GOT3 (cell line): ENCODE measurements at places on chromosomes 16 and 17.

GRCh38 chr17:4035081-4035680, 70.9 kb upstream of the ATP2A3 start:
- no peak for DNase-seq

DNA sequence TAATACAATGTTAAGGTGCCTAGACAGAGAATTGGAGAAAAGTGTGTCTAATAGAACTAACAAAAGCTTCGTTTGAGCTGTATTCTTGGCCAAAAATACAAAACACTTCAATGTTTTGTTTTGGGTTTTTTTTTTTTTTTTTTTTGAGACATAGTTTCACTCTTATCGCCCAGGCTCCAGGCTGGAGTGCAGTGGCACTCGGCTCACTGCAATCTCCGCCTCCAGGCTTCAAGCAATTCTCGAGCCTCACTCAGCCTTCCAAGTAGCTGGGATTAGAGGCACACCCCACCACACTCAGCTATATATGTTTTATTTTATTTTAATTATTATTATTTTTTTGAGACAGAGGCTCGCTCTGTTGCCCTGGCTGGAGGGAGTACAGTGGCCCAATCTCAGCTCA, 38.3 kb upstream of the CARMIL2 start:
- DNase-seq: no peak

- no peak for DNase-seq
Observed at GRCh38 chr17:72826602-72827001, 265.9 kb downstream of the SLC39A11 start.

DNA sequence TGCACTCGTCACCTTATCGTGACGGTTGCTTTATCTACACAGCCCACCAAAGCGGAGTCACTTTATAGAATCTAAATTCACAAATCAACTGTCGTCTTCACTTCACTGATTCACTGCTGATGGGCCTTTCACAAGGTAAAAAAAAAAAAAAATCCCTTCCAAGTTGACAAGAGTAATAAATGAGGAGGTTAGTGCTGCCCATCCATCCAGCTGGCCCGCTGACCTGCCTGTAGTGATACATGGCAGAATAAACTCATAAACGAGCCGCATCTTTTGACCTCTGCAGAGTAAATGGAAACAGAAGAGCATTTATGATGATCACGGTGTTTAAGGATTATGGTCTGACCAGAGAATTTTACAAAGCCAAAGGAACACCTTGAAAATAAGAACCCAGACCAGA, 227.3 kb upstream of the IRX5 start:
- no peak for DNase-seq

GRCh38 chr16:57349212-57350031, 9.2 kb upstream of the CCL22 start:
- DNase-seq: no peak

DNA sequence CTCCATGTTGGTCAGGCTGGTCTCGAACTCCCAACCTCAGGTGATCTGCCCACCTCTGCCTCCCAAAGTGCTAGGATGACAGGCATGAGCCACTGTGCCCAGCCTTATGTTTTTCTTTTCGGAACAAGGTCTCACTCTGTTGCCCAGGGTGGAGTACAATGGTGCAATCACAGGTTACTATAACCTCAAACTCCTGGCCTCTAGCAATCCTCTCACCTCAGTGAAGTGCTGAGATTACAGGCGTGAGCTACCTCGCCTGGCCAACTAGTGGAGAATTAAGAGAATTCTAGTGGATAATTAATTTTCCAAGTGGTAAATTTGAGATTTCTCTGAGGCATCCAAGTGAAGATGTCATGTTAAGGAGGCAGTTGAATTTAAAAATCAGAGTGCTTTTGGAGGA, 2.9 kb upstream of the FBXO47 start:
- no peak for DNase-seq

- no peak for DNase-seq
Observed at GRCh38 chr16:78325468-78326352, 226.3 kb downstream of the WWOX start.

- DNase-seq: no peak
Observed at GRCh38 chr17:9792181-9792840, 919 bp upstream of the DHRS7C start.

GRCh38 chr16:65622151-65622550, 500.3 kb upstream of the CDH11 start:
- DNase-seq: no peak

DNA sequence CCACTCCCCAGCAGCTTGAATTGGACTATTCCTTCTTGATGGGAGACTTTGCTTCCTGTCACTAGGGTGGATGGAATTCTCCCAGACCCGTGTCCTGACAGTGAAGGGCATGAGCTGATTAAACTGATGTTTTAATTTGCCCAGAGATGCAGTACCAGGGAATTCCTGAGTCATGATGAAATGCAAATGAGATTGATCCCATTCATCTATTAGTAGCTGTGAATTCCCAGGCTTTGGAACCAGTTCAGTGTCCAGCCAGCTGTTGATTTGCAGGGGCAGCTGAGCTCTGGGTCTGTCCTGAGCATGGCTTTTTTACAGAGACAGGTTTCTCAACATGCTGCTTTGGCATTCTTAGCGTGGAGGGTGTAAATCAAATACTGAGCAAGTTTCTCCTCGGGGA, 157.9 kb downstream of the PITPNC1 start:
- DNase-seq: no peak

- DNase-seq: no peak
Observed at GRCh38 chr16:10880594-10881452, 3.8 kb downstream of the CIITA start.

GRCh38 chr17:72334205-72334604, 213.4 kb downstream of the SOX9 start:
- no peak for DNase-seq

DNA sequence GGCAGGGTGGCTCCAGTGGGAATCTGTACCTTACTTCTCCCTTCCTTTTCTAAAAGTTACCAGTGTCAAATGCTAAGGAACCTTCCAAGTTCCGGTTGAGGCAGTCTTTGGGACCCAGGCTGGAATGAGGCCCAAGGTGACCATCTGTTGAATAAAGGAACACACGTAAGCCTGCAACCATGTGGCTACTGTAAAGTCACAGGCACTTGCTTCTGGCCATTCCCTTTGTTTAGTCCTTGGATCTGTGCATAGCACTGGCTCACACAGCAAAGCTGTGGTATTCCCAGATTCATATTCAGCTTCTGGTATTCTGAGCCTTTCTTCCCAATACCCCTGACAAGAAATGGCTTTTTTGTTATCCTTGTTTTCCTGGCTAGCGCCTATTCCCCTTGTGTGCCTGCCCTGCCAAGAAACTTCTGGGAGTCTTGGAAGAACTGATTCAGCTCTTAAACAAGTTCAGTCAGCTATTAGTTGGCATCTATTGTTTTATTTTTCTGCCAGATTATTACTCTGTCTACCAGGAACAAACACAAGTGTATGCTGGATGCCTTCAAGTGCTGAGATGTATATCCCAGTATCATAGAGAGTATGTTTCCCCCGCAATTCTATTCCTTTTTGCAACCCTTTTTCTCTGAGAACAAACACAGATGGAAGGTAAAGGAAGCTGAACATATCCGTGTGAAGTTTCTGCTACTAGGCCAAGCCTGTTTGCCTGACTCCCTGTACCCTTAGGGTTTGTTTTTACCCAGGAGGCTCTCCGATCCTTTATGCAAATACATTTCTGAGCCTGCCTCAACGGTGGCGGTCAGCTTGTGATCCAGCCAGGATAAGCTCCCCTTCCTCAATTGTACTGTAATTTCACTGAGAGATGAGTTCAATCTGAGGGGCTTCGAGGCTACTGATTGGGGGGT, 13.2 kb downstream of the TMEM238L start:
- no peak for DNase-seq

GRCh38 chr17:34173241-34173640, 81.8 kb upstream of the CCL2 start:
- no peak for DNase-seq

- DNase-seq: no peak
Observed at GRCh38 chr17:55263569-55264277, 1.0 kb upstream of the HLF start.

GRCh38 chr16:26712876-26713275, 353.9 kb upstream of the C16orf82 start:
- DNase-seq: no peak

GRCh38 chr16:19700319-19700781, 17.7 kb downstream of the KNOP1 start:
- DNase-seq: no peak

- DNase-seq: no peak
Observed at GRCh38 chr17:34393401-34393800, 30.4 kb upstream of the CCL1 start.

GRCh38 chr16:17171250-17172143, 299.3 kb downstream of the XYLT1 start:
- DNase-seq: no peak

GRCh38 chr17:64335486-64335885, 55.2 kb downstream of the PECAM1 start:
- DNase-seq: no peak

DNA sequence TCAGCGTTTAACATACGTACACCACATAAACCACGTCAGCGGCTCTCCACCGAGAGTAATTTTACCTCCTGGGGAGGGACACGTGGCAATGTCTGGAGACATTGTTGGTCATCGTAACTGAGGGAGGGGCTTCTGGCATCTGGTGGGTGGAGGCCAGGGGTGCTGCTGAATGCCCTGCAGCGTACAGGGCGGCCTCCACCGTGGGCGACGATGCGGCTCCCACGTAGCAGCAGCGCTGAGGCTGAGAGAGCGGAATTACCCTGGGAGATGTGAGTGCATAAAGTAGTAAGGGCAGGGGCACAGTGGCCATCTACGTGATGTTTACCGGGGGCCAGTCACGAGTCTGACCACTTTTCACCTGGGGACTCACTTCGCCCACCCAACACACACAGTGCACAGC, 212.4 kb downstream of the RBFOX3 start:
- DNase-seq: no peak

DNA sequence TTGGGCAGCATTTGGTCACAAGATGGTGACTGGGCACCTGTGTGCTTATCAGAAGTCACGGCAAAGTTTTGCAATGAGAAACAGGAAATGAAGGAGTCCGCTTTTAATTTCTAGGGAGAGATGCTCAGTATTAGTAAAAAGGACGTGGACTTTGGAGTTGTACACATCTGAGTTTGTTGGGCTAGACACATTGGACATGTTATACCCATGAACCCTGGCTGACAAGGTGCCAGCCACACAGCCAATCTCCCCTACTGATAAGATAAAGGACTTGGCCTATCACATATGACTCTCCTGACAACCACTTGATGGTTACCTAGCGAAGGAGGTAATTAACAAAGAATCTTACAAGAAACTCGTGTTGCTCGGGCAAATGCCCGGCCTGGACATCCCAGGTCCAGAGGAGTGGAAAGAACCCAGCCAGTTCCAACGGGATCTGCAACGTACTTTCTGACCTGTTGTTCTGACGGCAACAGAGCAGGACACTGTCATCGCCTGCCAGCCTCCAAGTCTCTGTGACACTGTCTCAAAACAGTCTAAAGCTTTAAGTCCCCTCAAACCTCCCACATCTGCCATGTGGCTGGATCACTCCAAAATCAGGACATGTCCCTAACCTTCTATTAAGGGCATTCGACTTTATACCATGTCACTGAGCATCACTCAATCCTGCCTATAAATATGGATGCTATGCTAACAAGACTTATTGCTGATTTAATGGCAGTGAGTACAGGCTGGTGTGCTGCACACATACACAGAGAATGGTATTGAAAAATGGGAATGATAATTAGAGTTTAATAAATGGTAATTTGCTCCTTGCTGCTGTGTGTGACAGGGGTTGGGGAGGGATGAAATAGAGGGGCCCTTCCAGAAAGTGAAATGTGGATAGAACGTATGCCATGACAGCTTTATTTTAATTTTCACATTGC, 47.6 kb upstream of the LYRM9 start:
- DNase-seq: no peak
